Stimulated activated CD4-positive, alpha-beta T cell treated with anti-CD3 and anti-CD28 coated beads, Interleukin-1b, Interleukin-23, amount 100 ng/mL, for 1 hour (primary cell): ENCODE measurements at places on chromosomes 3 and 15.

DNA sequence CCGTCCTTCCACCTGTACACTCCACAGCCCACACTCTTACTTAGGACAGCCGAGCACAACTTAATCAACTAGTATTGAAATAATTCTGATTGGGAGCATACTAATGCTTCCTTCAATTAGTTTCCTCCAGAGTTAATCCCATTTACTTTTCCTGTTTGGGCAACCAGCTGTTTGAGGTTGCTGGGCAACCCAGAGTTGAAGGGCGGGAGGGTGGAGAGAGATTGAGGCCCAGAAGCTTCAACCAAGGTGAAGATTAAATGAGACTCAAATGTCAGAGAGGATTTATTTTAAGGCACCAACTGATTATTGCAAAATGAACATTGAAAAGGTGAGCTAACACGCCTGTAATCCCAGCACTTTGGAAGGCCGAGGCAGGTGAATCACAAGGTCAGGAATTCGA, 428.5 kb upstream of the SEMA6D start:
- no peak for DNase-seq

GRCh38 chr3:196772897-196773296, 33.2 kb downstream of the PAK2 start:
- no peak for DNase-seq

- no peak for DNase-seq
Measured at GRCh38 chr15:99981191-99981647, 248.0 kb upstream of the LYSMD4 start.

GRCh38 chr3:116238846-116239565, 206.3 kb downstream of the LSAMP start:
- DNase-seq = no peak

- DNase-seq = no peak
Measured at GRCh38 chr15:99148851-99149276, 44.0 kb downstream of the SYNM start.

- DNase-seq = no peak
Measured at GRCh38 chr3:186760141-186760833, 23.1 kb upstream of the EIF4A2 start.

GRCh38 chr3:138653567-138653966, 45.0 kb downstream of the FAIM start:
- DNase-seq = no peak

- no peak for DNase-seq
Measured at GRCh38 chr3:125110016-125110875, 54.4 kb upstream of the HEG1 start.

DNA sequence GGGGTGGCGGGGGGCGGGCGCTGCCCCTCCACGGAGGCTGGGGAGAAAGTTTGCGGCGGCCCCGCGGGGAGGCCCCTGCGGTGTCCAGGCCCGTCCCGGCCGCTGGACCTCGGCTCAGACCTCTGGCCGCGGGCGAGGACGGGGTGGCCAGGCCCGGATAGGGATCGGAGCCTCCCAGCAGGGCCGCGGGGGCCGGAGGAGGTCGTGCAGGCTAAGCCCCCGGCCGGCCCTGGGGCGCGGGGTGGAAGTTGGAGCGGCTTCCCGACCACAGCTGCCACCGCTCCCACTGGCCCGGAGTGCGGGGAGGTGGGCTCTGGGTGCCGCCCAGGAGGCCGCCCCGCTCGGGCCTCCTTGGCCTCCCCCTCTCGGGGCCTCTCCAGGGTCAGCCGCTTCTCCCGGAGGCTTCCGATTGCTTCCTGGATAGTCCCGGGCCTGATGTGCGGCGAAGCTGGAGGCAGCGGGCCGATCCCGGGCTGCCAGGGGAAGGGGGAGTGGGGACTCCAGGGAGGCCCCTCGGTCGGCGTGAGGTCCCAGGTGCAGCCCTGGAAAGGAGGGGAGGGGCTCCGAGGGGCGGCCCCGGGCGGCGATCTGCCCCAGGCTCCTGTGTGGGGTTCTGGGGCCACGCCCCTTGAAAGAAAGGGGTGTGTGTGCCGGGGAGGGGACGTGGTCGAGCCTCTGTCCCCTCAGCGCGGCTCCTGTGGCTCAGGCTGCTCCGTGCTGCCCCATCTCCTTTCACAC, 907 bp downstream of the PLXNA1 start:
- peak; percentile 2 for DNase-seq

DNA sequence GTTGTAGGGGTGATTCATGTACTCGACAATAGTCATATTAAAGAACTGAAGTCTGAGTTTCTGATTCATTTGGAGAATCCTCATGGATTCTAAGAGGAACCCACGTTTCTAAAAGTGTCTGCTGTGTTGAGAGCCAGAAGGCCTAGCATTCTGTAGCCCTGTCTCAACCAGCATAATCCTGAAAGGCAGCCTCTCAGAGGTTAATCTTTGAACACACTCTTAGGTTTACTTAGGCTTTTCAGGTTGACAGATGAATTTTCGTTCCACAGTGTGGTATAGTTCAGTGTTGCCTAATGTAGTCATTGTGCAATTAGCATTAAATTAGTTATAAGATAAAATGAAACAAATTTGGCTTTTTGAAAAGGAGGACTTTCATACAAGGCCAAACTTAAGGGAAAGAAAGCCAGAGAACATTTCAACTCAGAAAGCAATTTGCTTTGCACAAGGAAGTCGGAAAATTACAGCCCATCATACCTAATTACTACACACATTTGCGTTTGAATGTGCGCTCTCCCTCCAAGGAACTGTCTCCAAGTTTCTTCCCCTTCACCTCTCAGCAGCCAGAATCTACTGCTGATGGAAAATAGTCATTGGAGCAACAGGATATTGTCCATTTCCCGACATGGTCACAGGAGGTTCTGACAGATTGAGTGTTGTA, 42.0 kb downstream of the AGBL1 start:
- DNase-seq = no peak
